Dermis microvascular lymphatic vessel endothelial cell (primary cell): ENCODE measurements at places on chromosomes 6 and 20. TPM values are rescaled to one million over a fixed set of nuclear protein-coding genes. Genes with fewer than 3 reads are reported as not detected.

The ELOVL2 gene
- total RNA-seq: not detected in 2 replicates

The CRYBG1 gene
- total RNA-seq: 4.2 and 7.6 TPM in 2 replicates

The MDC1 gene
- total RNA-seq: 4.9 and 5.7 TPM in 2 replicates

The TMEM244 gene
- not detected in 2 replicates for total RNA-seq

The RNF39 gene
- total RNA-seq: not detected in 2 replicates

The TAP2 gene
- total RNA-seq: 26.7 and 27.5 TPM in 2 replicates

The FAM184A gene
- total RNA-seq: 0.13 and 0.25 TPM in 2 replicates

The SEMG2 gene
- not detected in 2 replicates for total RNA-seq

The PPP1R16B gene
- total RNA-seq: 135 and 166 TPM in 2 replicates

The NR2E1 gene
- total RNA-seq: not detected in 2 replicates

GRCh38 chr6:150667977-150668716, 68.5 kb downstream of the PLEKHG1 start:
- DNase-seq: peak; percentile 82

DNA sequence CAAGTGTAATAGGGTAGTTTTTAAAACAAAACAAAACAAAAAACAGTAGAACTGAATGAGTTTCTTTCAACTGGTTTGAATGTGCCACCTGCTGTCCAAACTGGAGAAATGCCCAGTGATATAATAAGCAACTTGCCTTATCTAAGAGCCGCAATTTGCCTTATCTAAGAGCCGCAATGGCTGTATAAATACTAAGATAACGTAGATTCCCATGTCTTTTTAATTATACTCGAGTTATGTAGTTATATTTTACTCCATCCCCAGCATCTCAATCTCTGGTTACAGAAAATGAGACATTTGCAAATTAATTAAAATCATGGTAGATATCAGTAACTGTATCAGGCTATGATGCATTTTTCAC, 67.2 kb downstream of the RPP40 start:
- peak; percentile 66 for DNase-seq

DNA sequence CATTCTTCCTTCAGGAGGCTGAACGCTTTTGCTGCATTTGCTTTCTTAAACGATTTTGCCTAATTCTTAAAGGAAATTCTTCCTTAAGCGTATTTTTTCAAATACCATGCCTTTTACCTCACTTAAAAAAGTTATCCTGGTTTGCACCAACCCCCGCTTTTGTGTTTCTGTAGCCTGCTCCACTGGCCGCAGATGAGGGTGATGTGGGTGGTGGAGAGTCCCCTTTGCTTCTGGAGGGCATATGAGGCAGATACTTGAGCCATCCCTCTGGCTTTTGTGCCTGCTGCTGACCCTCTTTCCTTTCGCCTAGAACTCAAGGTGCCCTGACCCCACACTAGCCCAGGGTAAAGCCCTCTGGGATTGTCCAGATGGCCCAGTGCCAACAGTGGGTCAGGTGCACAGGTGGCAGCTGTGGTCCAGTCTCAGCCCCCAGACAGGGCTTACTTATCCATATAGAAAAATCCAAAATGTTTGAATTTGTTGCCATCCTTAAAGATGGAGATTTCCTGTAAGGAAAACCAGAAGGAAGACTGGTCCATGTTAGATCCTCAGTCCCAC, 43.9 kb downstream of the SPATA2 start:
- DNase-seq: no peak

- DNase-seq: no peak
These were observed 25.2 kb downstream of the RIOK1 start for GRCh38 chr6:7414811-7415210.

GRCh38 chr20:6786548-6786947, 19.1 kb downstream of the BMP2 start:
- no peak for DNase-seq

- no peak for DNase-seq
These were observed 159.2 kb downstream of the GMPR start for GRCh38 chr6:16397623-16398022.

DNA sequence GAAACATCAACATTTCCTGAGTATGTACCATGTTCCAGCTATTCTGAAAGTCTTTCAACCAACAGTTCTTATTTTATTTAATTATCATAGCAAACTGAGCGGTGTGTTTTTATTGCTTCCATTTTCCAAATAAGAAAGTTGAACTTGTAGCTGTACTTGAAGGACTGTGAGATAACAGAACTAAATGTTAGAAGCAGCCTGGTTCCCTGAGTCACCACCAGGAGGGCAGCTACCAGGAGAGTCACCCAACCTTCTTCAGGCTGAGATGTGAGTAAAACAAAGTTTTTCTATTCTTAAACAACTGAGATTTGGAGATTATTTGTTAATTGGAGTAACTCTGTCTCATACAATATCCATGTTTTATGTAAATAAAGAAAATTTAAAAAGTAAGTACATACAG, 403.4 kb downstream of the PKHD1 start:
- no peak for DNase-seq

GRCh38 chr6:42898891-42899361, 16.9 kb upstream of the PTCRA start:
- peak; percentile 74 for DNase-seq

DNA sequence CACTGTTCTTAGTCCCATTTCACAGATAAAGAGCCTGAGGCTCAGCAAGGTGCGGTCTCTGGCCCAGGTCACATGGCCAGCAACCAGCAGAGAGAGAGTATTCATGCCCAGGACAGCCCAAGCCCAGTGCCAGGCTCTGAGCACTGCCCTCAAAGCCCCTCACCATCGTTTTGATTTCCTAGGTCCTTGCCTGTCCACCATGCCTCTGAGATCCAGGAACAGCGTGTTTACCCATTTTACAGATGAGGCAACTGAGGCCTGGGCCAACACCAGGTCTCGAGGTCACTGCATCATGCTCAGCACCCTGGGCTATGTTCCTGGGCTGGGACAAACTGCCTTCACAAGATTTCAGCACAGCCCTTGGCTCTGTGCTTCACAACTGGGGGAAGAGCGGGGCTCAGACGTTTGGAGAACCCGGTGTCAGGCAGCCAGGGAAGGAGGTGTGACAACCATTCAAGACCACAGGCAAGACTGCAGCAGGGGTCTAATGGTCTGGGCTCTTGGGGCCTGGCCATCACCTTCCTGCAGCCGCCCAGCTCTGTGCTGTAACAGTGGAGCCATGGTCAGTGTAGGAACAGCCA, 1.3 kb upstream of the BPIFA2 start:
- DNase-seq: no peak

DNA sequence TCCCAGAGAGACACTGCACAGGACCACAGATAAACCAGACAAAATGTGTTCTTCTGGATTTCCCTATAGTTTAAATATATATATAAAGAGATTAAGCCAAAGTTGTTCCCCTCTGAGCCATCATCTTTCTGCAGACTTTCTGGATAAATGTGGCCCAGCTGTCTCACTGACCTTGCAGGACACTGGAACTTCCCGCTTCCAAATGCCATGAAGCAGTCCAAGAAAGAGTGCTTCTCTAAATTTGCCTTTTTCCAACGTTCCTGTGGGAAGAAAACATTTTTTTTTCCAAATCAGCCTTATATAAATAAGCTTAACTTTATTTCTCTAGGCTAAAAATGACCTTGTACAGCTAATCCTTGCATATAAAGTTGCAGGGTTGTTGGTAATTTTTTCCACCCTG, 65.7 kb downstream of the CYP39A1 start:
- no peak for DNase-seq

DNA sequence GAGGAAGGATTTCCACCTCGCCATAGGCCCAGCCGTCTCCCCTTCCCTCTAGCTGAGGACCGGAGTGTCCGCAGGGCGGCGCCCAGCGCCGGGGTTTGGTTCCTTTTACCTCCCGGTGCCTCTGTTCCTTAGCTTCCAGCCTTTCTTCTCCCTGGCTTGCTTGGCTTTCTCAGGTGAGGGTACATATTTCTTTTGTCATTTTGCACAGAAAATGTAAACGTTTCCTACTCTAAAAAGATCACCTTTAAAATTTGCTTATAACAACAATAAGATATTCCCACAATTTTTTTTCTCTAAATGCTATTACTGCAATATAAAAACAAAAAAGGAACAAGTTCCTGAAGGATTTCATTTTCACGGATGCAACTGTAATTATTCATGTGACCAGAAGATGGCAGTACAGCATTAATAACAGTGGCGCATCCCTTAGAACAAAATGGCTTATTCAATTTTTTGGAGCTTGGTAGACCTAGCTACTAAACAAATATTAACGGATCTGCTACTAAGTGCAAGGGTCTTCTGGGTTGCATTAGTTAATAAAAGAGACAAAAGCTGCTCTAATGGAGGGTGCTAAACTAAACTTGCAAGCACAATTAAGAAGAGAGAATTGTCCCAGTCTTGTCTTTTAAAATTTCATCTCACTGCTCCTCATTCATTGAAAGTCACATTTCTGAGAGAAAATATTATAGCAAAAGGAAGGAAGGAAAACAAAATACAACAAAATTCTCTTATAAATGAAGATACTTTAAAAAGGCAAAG, 172.9 kb downstream of the ADGRG6 start:
- DNase-seq: peak; percentile 26

DNA sequence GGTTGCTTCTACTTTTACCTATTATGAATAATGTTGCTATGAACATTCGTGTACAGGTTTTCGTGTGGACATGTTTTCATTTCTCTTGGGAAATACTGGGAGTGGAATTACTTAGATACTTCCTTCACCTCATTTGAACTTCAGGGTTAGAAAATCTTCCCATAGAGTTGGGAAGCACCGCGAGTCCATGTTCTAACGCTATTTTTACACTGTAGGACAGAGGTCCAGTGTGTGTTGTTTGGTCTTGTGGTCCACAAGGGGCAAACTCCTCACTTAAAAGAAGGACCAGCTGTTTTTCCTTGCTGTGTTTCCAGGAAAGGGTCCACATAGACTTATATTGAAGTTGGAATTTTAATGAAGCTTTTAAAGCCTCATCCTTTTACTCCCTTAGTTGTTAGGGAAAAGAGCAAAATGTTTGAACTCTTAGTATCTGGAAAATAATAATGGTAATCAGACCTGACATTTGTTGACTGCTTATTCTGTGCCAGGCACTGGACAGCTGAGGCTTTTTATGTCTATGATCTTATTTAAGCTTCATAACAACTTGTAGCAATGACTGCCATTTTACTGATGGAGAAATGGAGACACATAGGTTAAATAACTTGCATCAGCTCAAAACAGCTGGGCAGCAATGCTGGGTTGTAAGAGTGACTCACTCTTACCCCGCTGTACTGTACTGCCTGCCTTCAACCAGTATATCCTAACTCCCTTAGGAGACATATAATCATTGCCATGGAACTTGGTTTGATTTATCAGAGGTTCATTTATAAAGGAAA, 52.0 kb downstream of the CDC5L start:
- DNase-seq: no peak

DNA sequence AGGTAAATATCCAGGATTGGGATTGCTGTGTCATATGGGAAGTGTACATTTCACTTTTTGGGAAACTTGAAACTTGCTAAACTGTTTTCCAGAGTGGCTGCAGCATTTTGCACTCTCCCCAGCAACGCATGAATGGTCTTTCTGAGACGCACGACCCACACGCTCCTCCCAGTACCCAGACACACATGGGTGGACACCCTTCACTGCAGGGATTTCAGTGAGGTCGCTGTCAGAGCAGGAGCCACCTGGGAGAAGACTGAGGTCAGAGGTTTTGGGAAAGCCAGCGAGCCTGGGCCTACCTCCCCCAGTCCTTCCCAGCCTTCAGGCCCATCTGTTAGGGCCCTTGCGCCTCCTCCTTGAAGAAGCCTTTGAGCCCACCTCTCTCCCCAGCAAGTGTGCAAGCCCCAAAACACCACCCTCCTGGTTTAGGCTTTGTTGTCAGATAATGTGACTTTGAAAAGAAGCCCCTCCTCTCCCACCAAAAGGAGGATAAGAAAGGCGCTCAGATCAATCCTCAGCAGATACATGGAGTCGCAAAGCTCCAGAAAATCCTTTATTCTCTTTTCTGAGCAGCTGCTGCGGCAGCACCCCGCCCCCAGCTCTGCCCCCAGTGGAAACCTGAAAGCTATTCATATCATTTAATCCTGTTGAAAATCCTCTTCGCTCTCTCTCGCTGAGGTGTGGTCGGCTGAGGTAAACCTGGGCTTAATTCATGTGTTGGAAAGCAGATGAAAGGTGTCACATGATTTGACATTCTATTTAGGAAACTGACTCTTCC, 12.7 kb upstream of the JAG1 start:
- no peak for DNase-seq

- DNase-seq: peak; percentile 78
These were observed 18.0 kb upstream of the CSNK2A1 start for GRCh38 chr20:561437-562231.

- peak; percentile 58 for DNase-seq
These were observed 319.7 kb upstream of the TCF21 start for GRCh38 chr6:133568970-133569889.

GRCh38 chr6:140540743-140541142, 1166.3 kb upstream of the CITED2 start:
- no peak for DNase-seq

GRCh38 chr20:40584130-40584809, 104.8 kb downstream of the MAFB start:
- no peak for DNase-seq

GRCh38 chr6:39517756-39518155, 195.3 kb upstream of the KCNK16 start:
- DNase-seq: no peak

GRCh38 chr6:80209430-80209829, 103.0 kb downstream of the BCKDHB start:
- DNase-seq: no peak

DNA sequence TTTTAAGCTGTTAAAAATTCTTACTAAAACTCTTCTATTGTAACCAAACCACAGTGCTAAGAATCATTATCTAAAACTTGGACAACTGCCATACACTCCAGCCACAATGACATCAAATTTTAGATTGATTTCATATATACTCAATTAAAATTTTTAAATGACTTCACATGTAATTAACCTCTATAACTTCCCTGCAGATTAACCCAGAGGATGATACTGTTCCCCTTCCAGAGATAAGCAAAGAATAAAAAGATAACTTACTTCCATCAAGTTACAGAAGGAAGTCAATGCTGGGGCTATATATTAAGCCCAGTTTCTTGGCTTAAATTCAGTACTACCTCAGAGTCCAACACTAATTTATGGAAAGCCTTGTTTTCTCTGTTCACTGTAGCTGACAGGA, 71.3 kb downstream of the ARHGAP18 start:
- no peak for DNase-seq
